ENCODE measurements at places on chromosomes 12 and 14.

- no peak for DNase-seq
Observed at GRCh38 chr12:21843795-21844194, 69.3 kb upstream of the KCNJ8 start.

DNA sequence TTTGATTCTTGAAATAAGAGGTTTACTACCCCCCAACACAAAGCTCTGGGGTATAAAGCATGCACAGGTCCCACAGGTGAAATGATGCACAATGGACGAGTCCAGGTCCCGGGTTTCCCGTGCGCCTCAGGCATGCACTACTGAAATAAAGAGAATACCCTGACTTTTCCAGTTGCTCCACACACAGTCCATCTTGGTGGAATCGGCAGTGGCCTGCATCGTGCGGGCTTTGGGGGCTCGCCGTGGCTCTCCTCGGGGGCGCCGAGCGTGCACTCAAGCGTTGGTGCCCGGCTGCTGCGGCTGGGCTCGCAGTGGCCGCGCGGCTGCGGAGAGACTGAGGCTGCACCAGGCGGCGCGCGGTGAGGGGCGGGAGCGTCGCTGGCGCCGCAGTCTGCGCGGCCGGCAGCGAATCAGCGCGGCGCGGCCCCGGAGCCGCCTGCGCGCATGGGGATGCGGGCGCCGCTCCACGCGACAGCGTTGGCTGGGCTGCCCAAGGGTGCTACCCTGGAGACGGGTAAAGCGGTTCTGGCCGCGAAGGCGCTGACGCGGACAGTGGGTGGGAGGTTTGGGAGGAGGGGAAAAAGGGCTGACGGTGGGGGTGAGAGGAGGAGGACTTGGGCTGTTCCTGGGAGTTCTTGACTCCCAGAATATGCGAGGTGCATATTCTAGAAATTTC is 53.8 kb upstream of the CCDC175 start:
- DNase-seq: peak; percentile 75

GRCh38 chr12:49200919-49201594 is 12.2 kb upstream of the TUBA1A start:
- peak; percentile 41 for DNase-seq

DNA sequence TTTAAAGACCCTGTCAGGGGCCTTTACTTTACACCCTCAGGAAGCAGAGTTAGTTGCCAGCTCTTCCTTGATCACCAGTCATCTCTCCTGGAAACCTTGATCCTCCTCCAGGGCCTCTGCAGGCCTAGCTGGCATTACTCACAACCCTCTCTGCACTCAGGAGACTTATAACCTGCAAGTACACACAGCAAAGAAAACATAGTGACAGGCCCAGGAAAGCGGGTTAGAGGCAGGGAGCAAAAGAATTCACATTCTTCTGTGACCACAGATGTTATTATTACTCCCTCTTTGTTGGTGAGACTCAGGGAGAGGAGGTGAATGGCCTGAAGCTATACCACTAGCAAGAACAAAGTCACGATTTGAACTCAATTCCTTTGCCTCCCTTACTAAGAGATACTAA is 87.4 kb downstream of the OR11H12 start:
- DNase-seq: no peak

- DNase-seq: no peak
Observed at GRCh38 chr12:46259071-46259470, 9.8 kb downstream of the SLC38A1 start.

- no peak for DNase-seq
Observed at GRCh38 chr14:38723959-38724358, 379.1 kb downstream of the SEC23A start.

DNA sequence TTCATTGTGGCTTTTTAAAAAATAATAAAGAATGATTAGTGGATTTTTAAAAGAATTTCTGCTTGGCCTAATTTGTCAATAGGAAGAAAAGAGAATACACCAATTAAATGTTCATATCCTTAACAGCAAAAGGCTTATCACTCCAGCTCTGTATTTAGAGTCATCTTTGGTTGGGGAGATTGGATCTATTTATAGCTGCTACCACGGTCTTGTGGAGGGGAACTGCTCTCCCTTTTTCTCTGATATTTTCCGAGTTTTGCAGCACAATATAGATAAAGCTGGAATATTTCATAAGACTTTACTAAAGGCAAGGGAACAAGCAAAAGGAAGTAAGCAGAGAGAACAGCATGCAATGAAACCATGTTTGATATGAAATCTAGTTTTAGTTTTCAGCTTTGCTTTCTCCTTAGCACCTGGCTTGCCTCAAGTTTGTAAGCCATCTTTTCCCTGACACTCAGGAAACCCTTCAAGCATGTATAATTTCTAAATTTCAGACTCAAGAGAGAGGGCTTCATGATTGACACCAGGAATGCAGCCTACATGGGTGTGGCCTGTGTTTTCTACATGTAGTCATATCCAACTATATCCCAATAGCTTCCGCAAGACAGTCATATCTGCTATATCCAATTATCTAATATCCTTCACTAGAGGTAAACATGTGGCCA is 35.2 kb downstream of the BRMS1L start:
- DNase-seq: no peak

All from endodermal cell (in vitro differentiated cells).